Activated CD4-positive, alpha-beta T cell treated with anti-CD3 and anti-CD28 coated beads for 36 hours (primary cell): ENCODE measurements at places on chromosomes 5 and 9. TPM values are rescaled to one million over a fixed set of nuclear protein-coding genes. Genes with fewer than 3 reads are reported as not detected.

- no peak overlapping the region for H3K4me3 ChIP-seq
- peaks cover 30% of the 10 kb centered on the region for H3K27me3 ChIP-seq
- H3K4me1 ChIP-seq = no peaks in the 10 kb centered on the region
- H3K27ac ChIP-seq = no peak overlapping the region
- H3K36me3 ChIP-seq = no peaks in the 10 kb centered on the region
These were observed 201.1 kb upstream of the MVB12B start for GRCh38 chr9:126125577-126125976.

DNA sequence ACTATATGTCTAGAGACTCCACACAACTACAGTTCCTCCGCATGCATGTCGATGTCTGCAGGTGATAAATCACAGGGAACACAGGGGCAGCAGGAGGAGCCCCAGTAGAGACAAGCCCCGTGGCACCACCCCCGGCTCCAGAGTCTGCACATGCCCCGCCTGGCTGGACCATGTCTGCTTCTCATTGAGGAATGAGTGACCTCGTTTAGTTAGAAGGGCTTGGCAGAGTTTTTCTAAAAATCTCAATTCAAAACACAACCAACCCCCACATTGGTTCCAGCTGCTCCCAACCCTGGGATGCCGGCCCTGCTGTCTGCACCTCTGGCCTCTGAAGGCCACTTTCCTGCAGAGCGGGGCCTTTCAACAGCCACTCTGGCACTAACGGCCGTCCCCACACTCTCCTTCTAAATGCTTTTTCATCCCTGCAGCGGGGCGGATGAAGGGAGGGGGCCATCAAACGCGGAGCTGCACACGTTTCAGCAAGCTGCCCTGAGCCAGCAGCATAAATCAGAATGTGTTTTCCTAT, 106.3 kb downstream of the ROR2 start:
- DNase-seq = no peak
- no peak overlapping the region for H3K4me3 ChIP-seq
- peaks cover 22% of the 10 kb centered on the region for H3K4me1 ChIP-seq
- peaks cover 22% of the 10 kb centered on the region for H3K27me3 ChIP-seq

The OR1L8 gene
- total RNA-seq = not detected

The GCNT4 gene
- 1.9 TPM for total RNA-seq
